ENCODE measurements at places on chromosomes 12 and 14.

GRCh38 chr12:95857156-95857555 lies 1.6 kb upstream of the SNRPF start:
- no peak for DNase-seq

GRCh38 chr14:94030571-94030970 lies 4.4 kb downstream of the OTUB2 start:
- peak; percentile 34 for DNase-seq

- DNase-seq: no peak
Observed at GRCh38 chr12:116480210-116480810, 78.9 kb upstream of the MAP1LC3B2 start.

DNA sequence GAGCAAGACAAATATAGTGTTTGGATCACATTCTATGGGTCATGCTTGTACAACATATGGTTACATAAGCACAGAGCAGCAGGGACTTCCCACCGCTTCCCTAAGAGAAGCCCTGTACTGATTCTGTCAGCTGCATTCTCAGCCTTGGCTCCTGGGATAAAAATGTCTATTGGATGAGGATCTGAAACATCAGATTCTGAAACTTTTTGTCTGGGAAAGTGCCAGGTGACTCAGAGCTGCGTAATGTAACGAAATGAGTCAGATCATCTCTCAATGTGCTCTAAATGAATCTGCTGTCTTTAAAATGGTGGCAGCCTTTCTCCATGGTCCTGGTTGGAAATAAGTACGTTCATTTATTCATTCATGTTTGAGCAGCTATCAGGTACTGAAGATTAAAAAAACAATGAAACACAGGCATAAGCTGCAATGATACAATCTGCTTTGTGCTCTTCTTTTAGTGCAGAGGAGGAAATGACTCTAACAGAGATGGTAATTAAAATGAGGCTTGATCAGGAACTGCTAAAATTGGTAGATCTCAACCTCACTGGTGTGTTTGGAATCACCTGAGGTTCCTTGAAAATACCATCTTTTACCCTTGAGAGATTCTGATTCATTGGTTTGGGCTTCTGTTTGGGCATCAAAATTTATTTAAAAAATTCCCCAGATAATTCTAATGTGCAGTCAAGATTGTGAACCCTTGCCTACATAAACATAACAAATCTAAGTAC lies 99.1 kb upstream of the NAP1L1 start:
- DNase-seq: no peak

DNA sequence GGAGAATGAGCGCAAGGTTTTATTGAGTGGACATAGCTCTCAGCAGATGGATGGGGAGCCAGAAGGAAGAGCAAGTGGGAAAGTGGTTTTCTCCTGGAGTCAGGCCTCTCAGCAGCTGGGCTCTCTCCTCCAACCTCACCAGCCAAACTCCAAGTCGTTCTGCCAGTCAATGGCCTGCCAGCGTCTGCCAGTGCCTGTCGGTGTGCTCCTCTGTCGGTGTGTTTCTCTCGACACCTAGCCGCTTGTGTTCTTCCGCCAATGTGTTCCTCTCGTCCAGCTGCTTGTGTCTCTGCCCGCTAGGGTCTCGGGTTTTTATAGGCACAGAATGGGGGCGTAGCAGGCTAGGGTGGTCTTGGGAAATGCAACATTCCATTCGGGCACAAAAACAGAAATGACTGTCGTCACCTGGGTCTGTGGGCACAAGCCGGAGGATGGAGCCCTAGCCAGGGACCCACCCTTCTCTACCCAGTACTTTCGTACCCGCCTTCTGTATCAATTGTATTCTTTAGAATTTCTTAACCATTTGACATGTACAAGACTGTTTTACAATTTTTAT lies 1365.4 kb downstream of the FSCB start:
- no peak for DNase-seq

DNA sequence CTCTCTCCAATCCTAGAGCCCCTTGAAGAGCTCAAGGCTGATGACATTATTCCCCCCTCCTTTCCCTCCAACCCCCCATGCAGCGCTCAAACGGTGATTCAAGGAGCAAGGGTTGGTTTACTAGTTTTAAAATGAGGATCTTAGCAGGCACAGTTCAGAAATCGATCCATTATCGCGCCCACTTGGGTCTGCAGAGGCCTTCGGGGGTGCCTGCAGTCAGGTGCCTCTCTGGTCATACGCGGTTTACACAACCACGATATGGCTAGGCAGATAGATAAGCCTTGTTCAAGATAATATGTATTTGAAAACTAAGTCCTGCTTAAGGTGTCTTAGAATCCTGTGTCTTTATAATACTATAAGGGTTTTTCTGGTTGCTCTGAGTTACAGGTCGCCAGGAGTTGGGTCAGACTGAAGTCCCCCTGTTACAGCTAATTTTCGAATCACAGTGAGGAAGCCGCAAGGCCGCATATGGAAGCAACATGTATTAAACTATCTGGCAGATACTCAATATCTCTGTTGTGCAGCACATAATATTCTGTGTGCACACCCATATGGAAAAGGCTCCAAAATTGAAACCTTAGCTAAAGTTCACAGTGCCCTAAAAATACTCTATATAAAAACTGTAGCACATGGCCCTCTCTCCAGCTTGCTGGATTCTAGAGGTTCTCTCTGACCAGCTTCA lies 10.0 kb downstream of the BHLHE41 start:
- DNase-seq: no peak

- peak; percentile 49 for DNase-seq
Observed at GRCh38 chr12:459430-460258, at the start of gene B4GALNT3. TSS of gene B4GALNT3 (plus strand) at chr12:459939. CDS start at chr12:460377, 438 bp downstream.

DNA sequence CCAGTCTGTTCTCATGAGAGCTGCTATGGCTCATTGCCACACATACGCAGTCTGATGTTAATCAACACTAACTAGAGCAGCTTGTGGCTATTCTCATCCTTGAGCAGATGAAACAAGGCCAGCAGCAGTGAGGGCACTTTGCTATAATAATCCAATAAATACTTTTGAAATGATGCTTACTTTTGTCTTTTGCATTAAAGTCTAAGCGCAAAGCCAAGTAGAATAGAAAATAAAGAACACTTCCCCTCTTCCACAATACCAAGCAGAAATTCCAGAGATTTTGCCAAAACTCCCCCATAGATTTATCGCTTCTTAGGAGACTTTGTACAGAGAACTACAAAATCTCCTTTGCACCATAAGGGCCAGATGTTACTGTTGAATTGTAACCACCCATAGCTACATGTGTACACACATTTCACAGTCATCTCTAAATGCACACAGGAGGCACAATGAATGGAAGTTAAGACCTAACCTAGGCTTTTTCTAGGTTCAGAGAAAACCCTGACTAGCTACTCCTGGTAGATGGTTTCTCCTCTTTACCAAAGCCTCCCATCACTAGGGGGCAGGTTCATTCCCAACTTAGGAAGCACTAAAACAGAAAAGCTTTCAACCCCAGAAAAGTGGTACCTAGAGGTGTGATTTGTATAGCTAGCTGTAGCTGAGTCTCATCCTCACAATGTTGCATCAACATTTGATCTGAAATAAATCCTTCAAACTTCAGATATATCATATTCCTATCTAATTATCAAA lies 119.3 kb downstream of the HMGA2 start:
- DNase-seq: peak; percentile 44

DNA sequence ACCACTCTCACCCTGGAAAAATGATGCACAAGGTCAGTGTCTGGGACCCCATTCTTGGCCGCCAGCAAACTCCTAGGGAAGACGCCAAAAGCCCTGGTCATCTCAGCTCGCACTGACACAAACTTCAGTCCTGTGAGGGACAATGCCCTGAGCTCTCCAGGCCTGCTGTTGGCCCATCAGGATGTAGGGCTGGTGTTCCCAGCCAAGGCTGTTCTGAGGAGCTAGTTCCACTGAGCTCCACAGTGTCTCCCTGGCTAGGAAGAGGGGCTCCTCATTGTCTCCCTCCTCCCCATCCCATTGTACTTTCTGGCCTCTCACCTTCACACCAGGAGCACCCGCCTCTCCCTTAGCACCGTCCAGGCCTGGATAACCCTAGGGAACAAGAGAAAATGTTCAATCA lies 10.8 kb downstream of the COL2A1 start:
- DNase-seq: no peak

- DNase-seq: no peak
Observed at GRCh38 chr14:97046967-97047366, 249.8 kb downstream of the VRK1 start.

DNA sequence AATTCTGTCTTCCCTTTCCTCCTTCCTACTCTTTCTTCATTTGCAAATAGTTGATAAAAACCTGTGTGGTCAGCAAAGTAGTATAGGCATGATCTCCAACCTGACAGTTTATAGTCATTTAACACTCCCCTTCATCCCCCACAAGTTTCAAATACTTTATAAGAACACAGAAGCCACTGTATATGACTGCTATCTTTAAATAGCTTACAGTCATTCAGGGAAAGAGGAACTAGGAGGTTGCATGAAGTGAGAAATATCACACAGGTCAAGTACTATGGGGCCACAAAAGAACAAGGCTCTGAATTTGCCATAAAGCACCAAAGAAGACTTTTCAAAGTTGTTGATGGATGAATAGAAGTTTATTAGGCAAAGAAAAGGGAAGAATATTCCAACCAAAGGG lies 431.3 kb downstream of the NPAS3 start:
- DNase-seq: no peak

DNA sequence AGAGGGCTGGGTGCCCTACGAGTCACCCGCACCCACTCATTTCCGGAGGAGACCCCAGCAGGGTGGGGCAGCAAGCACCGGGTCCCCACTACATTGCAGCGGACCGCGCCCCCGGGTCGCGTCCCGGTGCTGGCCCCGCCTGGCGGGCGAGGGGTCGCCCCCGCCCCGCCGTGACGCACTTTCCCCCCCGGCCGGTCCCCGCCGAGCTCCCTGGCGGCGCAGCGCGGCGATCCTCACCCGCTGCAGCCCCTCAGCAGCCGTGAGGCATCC lies 106.1 kb downstream of the PRICKLE1 start:
- peak; percentile 42 for DNase-seq

- no peak for DNase-seq
Observed at GRCh38 chr14:52267501-52268278, at the start of gene PTGDR. TSS of gene PTGDR (plus strand) at chr14:52267698. CDS start at chr14:52267815, 117 bp downstream.

GRCh38 chr12:110503432-110503831 lies 1.3 kb downstream of the RAD9B start:
- DNase-seq: no peak

DNA sequence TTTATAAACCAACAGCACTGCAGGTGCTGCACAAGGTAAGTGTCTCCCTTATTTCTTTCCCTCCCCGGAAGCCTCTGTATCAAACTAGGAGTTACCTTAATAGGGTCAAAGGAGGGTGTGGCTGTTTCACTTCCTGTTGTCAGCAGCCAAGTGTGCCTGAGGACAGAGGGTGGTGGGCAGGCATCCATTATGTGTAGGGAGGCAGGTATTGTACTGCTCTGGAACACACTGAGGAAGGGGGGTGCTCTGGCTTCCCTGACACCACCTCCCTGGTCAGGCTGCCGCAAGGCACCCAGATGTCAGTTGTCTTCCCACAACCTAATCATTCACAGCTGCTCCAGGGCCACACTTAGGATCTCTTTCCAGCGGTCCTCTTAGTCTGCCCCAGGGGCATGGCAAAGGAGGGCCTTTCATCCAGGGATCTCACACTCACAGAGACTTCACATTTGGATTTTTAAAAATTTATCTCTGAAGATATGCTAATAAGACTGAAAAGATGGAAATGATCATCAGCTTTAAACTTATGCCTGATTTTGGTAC lies 132.0 kb upstream of the ARHGAP5 start:
- no peak for DNase-seq

- peak; percentile 37 for DNase-seq
Observed at GRCh38 chr14:32259368-32260013, 56.4 kb upstream of the RNU6-8 start.

DNA sequence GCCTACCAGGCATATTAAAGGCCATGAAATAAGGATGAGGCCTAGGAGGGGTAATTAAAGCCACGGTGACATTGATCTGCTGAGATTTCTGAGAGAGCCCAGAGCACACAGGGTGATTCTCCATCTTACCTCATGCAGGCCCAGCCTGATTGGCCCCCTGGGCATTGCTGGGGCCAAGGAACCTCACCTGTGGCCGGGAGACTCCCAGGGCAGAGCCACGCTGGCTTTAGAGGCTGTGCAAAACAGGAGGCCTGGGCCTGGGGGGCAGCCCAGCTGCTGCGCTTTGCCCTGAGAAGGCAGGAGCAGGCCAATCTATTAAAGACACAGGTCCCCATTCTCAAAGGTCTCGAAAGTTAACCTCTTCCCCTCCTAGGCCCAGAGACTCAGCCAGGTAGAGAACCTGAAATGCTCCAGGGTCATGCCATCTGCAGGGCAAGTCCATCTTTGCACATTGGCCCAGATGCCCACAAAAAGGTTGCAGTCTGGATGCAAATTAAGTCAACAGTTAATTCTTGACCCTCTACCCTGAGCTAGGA lies 1099.7 kb downstream of the BCL11B start:
- no peak for DNase-seq

DNA sequence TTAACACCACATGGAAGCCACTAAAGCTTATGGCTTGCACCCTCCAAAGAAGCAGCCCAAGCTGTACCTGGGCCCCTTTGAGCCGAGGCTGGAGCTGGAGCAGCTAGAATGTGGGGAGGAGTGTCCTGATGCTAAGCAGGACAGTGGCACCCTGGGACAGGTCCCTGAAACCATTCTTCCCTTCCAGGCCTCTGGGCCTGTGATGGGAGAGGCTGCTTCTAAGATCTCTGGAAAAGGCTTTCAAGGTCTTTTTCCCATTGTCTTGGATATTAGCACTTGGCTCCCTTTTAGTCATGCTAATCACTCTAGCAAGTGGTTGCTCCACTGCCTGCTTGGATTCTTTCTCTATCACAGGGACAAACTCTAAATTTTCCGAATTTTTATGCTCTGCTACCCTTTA lies 40.9 kb downstream of the OSBPL8 start:
- DNase-seq: no peak

- no peak for DNase-seq
Observed at GRCh38 chr12:60172266-60173211, 576.7 kb downstream of the SLC16A7 start.

- peak; percentile 21 for DNase-seq
Observed at GRCh38 chr12:67667276-67668073, 18.9 kb downstream of the DYRK2 start.

- DNase-seq: peak; percentile 13
Observed at GRCh38 chr14:60721326-60722106, 2.6 kb downstream of the SIX4 start.

- DNase-seq: no peak
Observed at GRCh38 chr12:79174626-79175025, 310.1 kb downstream of the SYT1 start.

DNA sequence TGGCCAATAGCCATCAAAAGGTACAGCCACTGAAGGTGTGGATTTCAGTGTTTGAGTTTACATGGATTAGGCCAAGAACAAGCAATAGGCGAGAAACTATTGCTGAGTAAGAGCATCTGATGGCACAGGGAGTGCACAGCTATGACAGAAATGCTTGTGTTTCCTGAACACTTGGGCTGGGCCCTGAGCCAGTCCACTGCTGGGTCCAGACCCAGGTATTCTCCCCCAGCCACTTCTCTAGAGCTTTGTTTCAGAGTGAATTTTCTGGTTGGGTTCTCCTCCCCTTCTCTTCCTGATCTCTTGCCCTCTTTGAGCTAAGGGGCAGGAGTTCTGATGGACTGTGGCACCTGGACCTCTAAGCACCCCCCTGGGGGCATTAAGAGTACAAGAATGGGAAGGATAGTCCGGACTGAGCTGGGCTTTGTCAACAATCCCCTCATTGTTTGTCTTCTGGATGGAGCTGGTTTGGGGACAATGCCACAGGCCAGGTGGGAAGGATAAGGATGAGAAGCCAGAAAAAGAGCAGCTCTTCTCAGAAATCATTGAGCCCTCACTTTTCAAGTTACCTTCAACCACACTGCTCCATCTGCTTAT lies 8.3 kb downstream of the HOXC5 start:
- no peak for DNase-seq

Measured in NCI-H524 (cell line).